ENCODE measurements at places on chromosomes 3 and 15.
A peak's percentile ranks its signal among the peaks of the same experiment; 100 is the strongest.

GRCh38 chr15:59491062-59491461 is 53.1 kb downstream of the FAM81A start:
- no peak overlapping the region for H3K27ac ChIP-seq
- peaks cover 1% of the 10 kb centered on the region for H3K27me3 ChIP-seq
- H3K4me3 ChIP-seq, result no peak overlapping the region
- no peaks in the 10 kb centered on the region for H3K4me1 ChIP-seq
- H3K36me3 ChIP-seq, result no peaks in the 10 kb centered on the region

DNA sequence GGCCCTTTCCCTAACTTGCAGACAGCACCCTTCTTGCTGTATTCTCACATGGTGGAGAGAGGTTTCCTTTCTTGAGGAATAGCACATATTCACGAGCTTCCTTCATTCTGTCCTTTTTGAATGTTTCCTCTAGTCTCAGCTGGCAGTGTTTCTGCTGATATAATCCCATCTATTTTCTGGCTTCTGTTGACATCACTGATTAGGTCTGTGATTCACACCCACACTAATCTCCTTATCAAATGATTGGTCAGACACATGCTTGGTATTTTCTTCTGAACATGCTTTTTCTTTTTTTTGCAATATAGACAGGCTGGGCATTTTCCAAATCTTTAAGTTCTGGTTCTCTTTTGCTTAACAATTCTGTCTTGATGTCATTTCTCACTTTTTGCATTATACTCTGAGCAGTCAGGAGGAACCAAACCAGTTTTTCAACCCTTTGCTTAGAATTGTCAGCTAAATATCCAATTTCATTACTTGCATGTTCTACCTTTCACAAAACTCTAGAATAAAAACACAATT is 65.4 kb downstream of the OXSM start:
- H3K4me1 ChIP-seq, result no peaks in the 10 kb centered on the region
- no peaks in the 10 kb centered on the region for H3K36me3 ChIP-seq
- no peak for DNase-seq
- no peak overlapping the region for H3K27ac ChIP-seq
- H3K4me3 ChIP-seq, result no peak overlapping the region

GRCh38 chr3:149566292-149566975 is 91.4 kb downstream of the WWTR1 start:
- H3K36me3 ChIP-seq, result peaks cover 18% of the 10 kb centered on the region
- H3K4me3 ChIP-seq, result no peak overlapping the region
- peaks cover 7% of the 10 kb centered on the region for H3K27me3 ChIP-seq
- DNase-seq, result no peak

GRCh38 chr3:141413801-141414689 is 45.7 kb downstream of the ZBTB38 start:
- no peak for DNase-seq
- no peak overlapping the region for H3K4me3 ChIP-seq
- peaks cover 22% of the 10 kb centered on the region for H3K36me3 ChIP-seq

DNA sequence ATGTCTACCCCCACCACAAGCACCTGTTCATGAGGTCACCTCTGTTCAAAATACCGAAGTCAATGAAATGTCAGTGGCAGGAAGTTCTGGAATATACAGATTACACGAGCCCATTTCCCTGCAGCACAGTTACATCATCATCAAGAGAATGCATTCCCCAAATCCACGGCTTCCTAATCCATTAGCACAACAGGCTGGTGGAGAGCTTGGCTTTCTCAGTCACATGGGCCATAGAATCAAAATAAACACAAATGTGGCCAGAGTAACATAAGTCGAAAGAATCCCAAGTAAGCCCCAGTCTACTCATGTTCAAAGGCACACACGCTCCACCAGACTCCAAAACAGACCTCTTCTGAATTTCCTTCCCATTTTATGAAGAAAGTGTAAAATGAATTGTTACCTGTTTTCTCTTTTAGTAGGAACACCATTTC is 419.3 kb downstream of the MAGI1 start:
- DNase-seq, result peak; percentile 37
- H3K27me3 ChIP-seq, result no peaks in the 10 kb centered on the region
- H3K36me3 ChIP-seq, result no peaks in the 10 kb centered on the region
- H3K27ac ChIP-seq, result peak overlapping the region; percentile 93
- H3K4me1 ChIP-seq, result peaks cover 21% of the 10 kb centered on the region
- H3K4me3 ChIP-seq, result no peak overlapping the region

DNA sequence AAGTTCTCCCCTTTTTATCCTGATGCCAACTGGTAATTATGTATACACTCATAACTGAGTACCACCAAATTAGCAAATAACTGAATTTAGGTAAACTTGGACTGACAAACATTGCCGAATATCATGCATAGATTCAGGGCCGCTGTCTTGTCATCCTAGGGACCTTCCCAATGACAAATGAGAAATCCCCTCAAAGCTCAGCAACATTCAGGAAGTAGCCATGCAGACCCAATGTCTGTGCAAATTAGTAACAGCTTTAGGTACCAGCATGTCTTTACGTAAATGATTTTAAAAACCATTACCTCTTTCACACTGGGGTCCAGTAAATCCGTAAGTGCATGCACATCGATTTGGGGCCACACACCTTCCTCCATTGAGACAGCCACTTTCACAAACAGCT is 49.5 kb downstream of the FBN1 start:
- no peak overlapping the region for H3K27ac ChIP-seq
- H3K36me3 ChIP-seq, result no peaks in the 10 kb centered on the region
- DNase-seq, result no peak
- no peak overlapping the region for H3K4me3 ChIP-seq
- H3K4me1 ChIP-seq, result peaks cover 2% of the 10 kb centered on the region
- peaks cover 1% of the 10 kb centered on the region for H3K27me3 ChIP-seq

GRCh38 chr3:128343287-128344051 is 123.2 kb downstream of the DNAJB8 start:
- peaks cover 5% of the 10 kb centered on the region for H3K36me3 ChIP-seq
- no peak overlapping the region for H3K4me3 ChIP-seq
- H3K27ac ChIP-seq, result peak overlapping the region; percentile 64
- H3K4me1 ChIP-seq, result peaks cover 11% of the 10 kb centered on the region

DNA sequence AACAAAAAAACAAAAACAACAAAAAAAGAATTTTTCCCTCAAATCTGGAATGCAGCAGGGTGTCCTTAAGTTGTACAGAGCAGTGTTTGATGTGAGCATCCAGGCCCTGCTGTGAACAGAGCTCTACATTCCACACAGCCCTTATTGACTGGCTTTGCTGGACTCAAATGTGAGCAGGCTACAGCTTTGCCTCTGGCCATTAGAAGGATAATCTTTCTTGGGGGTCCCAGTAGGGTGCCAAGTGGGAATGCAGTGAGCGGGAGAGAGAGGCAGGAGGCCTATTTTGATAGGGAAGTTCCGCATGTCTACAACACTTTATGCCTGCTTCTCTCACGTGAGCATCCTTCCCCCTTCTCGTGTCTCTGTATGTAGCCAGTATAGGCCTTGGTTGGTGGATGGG is 34.4 kb upstream of the TPRG1 start:
- H3K4me1 ChIP-seq, result peaks cover 12% of the 10 kb centered on the region
- no peak overlapping the region for H3K27ac ChIP-seq
- no peaks in the 10 kb centered on the region for H3K36me3 ChIP-seq
- peaks cover 3% of the 10 kb centered on the region for H3K27me3 ChIP-seq
- H3K4me3 ChIP-seq, result no peak overlapping the region

- peaks cover 8% of the 10 kb centered on the region for H3K27me3 ChIP-seq
- no peak for DNase-seq
- H3K4me1 ChIP-seq, result no peaks in the 10 kb centered on the region
- H3K36me3 ChIP-seq, result no peaks in the 10 kb centered on the region
These were observed 386.5 kb upstream of the CFAP20DC start for GRCh38 chr3:59436164-59436958.

DNA sequence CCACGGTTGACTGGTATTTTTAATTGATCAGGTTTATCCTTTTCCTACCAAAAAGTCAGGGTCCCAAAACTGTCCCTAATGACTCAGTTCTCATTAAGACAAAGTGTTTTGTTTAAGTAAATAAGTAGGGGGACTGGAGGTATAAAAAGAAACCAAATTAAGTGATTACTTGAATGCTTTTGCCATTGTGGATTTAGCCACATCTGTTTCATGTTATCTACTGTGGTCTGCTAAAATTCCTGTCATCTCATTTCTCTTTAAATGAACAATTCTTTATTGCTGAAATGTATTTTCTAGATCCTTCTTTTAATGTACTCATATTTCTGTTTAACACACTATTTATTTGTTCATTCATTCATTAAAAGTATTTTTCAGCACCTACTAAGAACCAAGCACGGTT is 625.9 kb upstream of the ADAMTS9 start:
- peaks cover 11% of the 10 kb centered on the region for H3K4me1 ChIP-seq
- no peak overlapping the region for H3K27ac ChIP-seq
- H3K27me3 ChIP-seq, result no peaks in the 10 kb centered on the region
- DNase-seq, result no peak

DNA sequence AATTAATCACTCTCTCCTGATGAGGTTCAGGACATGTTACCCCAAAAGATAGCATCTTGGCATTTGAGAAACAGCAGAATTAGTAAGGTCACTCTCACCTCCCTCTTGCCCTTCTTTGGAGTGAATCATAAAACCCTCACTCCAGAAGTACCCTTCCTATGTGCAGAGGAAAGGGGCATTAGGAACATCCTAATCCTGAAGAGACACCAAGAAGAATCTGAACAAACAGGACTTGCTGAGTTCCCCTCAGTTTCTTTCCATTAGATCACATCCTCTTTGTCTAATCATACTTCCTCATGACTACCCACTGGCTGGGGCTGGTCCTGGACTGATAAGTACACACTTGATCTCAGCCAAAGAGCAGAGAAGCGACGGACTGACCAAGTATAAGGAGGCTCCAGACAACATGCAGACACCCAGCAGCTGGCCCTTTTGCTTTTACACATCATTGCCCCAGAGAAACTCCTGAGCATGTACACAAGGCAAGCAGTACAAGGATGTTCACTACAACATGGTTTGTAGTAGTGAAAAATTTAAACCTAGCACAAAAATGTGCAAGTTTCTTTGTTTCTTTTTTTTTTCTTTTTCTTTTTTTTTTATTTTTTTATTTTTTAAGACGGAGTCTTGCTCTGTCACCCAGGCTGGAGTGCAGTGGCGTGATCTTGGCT is 15.0 kb upstream of the TM6SF1 start:
- peaks cover 4% of the 10 kb centered on the region for H3K27me3 ChIP-seq
- peak overlapping the region; percentile 97 for H3K27ac ChIP-seq
- peaks cover 29% of the 10 kb centered on the region for H3K4me1 ChIP-seq

DNA sequence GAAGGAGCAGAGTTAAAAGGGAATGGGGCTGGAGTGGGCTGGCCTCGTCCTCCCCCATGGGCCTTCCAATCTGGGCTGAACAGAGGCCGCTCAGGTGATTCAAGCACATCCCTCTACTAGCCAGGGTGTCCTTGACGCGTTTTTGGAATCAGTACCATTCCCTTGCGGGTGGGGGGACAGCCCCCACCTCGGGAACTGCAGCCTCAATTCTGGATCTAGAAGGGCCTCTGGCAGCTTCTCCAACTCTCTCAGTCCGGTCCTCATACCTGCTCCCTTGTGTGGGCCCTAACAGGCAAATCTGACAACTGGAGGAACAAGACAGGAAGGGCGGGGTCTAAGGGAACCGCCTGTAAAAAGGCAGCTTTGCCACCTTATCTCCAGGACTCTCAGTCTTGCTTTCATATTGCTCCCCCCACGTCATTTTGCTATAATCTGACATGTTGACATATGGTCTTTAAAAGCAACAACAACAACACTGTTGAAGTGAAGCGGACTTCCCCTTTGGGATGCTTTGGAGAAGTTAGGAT is 802 bp upstream of the CHRNB4 start:
- H3K27me3 ChIP-seq, result peaks cover 7% of the 10 kb centered on the region
- H3K36me3 ChIP-seq, result no peaks in the 10 kb centered on the region
- no peak for DNase-seq

DNA sequence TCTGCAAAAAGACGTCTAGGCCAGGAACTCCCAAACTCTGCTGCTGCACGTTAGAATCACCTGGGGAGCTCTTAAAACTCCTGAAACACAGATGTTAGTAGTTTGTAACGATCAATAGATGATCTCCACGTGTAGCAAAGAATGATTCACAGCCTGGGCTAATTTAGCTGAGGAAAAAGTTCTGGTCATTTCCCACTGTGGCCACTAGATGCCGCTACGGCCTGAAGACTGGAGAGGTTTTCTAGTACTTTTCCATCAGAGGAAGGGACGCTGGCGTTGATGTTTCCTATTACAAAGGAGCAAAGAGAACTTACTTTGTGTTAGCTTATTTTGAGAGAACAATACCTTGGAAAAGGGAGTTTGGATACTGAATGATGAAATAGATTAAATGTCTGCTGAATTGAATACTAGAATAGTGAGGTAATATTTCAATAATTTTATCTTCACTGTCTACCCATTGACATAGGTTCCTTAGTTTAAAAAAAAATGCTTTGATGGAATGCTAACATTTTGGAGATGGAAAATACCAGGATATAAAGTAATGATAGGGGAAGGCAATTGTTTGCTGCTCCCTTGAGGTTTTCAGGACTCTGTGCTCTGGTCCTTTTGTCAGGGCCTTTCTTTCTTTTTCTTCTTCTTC is 159.1 kb downstream of the P3H2 start:
- peaks cover 7% of the 10 kb centered on the region for H3K4me1 ChIP-seq
- H3K27ac ChIP-seq, result peak overlapping the region; percentile 44
- H3K4me3 ChIP-seq, result no peak overlapping the region
- no peaks in the 10 kb centered on the region for H3K36me3 ChIP-seq
- peak; percentile 84 for DNase-seq

Measured in endothelial cell (in vitro differentiated cells).